NCI-H446 (cell line): ENCODE measurements at places on chromosomes 7 and 10.

DNA sequence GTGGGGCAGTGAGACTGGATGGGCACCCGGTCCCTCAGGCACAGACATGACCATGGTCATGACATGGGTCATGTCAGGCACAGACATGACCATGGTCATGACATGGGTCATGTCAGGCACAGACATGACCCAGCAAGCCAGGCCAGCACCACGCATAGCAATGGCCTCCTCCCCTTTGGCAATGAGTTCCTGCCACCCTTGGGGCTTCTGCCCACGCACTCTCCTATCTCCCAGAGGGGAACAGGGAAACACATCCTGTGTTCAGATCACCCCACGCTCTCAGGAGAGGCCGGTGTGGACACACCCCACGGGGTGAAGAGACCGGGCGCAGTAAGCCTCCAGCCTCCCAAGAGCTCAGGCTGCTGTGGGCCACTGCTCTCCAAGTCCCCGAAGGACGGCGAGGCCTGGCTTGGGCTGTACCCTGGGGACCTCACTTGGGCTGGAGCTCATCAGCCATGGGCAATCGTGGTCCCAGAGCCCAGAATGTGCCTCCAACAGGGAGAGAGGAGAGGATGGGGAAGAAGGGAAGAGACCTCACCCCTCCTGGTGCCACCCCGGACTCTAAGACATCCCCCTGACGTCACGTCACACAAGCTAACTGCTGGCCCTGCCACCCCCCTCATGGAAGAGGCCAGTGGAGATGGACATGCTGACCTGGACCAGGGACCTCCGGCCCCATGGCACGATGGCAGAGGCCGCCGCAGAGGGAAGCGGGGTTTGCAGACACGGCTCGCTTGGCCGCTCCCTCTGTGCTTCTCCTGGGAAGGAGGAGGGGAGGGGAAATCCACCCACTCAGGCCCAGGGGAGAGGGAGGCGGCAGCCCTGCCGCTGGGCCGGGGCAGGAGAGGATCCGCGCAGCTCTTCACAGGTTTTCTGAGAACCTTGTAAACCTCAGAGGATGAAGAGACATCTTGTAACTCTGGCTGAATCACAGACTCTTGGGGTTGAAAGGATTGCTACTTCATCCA, 269.6 kb downstream of the ELFN1 start:
- DNase-seq, result no peak

GRCh38 chr7:143258831-143259230, 4.4 kb upstream of the GSTK1 start:
- DNase-seq, result no peak

DNA sequence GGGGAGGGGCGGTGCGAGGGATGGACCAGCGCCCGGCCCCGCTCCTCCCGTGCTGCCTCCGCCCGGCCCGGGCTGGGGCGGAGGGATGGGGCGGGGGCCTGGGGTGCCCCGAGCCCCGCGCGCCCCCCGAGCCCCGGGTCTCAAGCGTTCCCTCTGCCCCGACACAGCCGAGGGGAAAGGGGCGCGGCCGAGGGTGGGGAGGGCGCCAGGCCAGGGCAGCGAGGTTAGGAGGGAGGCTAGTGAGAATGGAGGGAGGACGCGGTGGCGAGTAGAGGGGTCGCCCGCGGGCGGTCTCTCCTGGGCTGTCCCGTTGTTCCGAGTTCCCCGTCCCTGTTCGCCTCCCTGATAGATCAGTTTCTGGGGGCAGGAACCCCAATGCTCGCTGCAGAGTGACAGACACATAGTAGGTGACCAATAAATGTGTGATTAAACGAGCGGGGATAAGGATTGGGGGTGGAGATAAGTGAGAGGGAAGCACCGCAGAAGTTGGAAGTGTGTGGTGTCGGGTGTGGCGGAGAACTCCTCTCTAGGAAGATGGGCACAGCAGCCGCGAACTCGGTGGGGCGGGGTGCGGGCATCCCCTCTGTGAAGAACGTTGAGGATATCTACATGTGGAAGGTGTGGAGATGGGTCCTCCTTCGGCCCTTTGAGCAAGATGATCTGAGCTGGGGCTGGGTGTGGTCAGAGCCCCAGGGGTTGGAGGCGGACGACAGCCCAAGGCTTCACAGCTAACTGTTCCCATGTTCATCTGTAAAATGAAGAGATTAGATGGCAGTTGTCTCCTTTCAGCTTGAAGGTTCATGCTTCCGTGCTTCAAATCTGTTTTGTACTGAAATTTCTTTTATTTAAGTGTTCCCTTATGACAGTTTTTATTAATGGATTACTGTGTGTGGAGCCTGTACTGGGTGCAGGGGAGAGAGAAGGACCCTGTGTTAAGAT, 580 bp downstream of the ZNF775 start:
- no peak for DNase-seq

- DNase-seq, result no peak
Measured at GRCh38 chr7:92827464-92828120, 8.8 kb downstream of the CDK6 start.

DNA sequence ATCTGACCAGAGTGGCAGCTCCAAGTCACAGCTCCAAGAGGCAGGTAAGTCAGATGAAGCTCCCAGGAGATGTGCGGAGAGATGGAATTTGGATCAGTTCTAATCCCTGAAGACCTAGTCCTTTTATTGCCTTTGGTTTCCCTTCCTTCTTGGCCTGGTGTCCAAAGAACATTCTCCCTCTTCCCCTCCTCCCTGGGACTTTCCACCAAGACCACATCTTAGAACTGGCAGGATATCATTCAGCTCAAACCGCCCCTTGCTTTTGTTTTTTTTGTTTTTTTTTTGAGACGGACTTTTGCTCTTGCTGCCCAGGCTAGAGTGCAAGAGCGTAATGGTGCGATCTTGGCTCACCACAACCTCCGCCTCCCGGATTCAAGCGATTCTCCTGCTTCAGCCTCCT, 190.8 kb downstream of the GFRA1 start:
- no peak for DNase-seq

- no peak for DNase-seq
Measured at GRCh38 chr7:781186-781849, 51.0 kb upstream of the SUN1 start.
